ENCODE measurements at places on chromosomes 3 and 15.

DNA sequence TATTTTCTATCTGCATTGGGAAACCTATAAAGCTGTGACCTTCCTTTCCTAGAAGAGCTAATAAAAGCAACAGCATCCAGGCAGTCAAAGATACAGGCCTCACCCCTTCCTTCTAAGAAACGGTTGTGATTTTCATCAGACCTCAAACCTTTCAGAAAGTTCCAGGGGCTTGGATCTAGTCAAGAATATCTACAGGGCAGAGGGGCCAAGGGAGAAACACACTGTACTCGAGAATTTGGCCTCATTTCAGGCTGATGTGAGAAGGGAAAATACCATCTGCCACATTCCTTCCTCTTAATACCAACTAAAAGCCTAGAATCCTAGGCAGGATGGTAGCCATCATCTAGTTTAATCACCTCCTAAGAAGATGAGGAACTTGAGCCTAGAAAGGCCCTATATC, 24.5 kb upstream of the BCL6 start:
- DNase-seq, result no peak

DNA sequence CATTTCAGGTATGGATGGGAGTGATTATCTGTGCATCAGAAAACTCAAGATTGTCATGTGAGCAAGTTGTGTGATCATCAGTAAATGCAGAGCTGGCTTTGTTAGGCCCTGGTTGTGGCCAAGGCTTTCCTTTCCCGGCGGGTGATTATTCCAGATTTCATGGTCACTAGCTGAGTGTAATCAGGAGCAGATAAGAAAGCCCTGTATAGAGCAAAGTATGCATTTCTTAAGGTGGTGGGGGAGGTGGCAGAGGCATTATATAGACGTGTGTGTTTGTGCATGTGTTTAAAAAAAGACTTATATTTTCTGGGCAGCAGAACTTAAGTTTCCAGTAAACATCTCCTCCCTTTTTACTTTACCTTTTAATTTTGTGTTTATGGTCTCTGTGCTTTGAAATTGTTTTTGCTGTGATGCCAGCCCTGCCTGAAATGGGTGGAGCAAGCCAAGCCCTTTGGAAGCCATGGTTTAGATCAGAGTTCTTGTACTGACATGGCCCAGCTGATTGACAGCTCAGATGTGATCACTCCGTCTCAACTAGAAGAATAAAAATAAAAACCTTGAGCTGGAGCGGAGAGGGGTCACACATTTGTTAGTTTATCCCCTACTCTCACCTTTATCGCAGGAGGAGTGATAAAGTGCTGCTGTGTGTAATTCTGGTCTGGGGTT, 22.2 kb downstream of the SMAD3 start:
- no peak for DNase-seq

GRCh38 chr3:143970773-143971358, 757 bp upstream of the DIPK2A start:
- no peak for DNase-seq

DNA sequence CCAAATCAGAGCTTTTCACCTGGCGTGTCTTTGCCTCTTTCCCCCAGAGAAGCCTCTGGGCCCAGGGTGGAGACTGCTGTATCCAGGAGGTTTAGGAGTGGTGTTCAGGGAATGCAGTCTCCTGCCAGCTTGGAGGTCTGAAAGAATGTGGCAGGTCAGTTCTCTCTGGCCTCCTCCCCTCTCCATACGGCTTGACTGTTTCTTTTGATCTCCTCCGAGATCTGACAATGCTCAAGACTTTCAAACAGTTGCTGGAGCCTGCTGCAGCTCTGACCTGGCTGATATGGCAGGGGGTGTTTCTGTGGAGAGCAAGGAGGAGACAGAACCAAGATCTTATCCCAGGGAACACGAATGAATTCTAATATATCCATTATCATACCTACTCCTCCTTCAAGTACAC, 24.7 kb upstream of the TM4SF4 start:
- no peak for DNase-seq

DNA sequence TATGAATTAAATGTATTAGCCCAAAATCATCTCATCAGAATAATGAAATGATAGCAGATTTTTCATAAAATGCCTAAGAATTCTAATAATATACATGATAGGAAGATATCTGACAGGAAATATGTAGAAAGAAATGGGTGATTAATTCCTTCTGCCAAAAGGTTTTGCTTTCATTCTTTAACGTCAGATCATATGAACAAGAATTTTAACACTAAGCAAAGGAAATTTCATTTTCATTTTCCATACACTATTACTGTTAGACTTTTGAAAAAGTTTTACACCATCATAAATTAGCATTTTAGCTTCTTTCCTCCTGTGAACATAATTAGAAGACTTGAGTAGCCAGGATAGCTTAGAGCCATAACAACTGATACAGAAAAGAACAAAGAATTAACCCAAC, 1099.9 kb downstream of the NSUN3 start:
- no peak for DNase-seq

DNA sequence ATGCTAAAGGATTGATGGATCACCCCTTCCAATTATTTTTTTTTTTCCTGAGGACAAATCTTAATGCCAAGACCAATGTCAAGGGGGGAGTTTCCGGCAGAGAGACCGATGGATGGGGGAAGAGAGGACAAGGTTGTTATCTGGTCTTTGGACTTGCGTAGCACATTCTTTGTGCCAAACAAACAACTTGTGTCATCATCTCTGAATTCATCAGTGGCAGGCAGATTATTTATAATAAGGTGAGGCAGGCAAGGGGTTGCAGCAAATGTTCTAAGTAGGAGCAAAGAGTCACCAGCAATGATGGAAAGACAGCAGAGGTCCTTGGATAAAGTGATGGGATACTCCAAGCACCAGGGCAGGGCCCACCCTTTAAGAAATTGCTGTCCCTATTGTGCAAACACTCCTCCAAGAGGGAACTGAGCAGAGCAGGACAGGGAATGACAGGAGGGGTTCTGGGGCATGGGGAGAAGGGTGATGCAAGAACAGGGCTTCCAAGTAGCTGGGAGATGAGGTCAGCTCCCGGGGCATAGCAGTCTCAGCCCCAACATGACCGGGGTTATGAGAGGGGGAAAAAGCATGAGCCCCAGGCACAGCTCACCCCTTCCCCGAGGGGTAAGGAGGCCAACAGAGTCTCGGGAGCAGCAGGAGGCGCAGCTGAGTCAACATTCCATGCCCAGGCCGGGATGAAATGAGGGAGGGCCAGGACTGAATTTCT, 57.4 kb downstream of the ANXA2 start:
- DNase-seq, result no peak

GRCh38 chr15:86115145-86115801, 35.6 kb downstream of the AGBL1 start:
- no peak for DNase-seq

DNA sequence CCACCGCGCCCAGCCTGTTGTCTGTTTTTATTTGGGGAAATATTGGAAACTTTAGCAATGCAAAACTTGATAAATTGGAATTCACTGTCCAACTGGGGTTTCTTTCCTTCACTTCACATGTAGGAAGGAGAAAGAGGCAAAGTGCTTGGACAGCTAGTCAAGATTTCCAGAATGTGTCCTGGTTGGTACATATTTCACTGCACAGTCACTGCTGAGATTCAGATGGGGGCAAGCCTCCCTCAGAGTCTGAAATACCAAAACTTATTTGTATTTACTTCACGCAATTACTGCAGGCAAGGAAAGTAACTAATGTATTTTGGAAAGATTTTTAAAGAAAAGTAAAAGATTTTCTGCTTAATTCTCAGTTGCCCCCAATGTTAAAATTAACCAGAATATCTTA, 21.0 kb downstream of the LRRC31 start:
- no peak for DNase-seq
